ENCODE measurements at places on chromosomes 3 and 15.

DNA sequence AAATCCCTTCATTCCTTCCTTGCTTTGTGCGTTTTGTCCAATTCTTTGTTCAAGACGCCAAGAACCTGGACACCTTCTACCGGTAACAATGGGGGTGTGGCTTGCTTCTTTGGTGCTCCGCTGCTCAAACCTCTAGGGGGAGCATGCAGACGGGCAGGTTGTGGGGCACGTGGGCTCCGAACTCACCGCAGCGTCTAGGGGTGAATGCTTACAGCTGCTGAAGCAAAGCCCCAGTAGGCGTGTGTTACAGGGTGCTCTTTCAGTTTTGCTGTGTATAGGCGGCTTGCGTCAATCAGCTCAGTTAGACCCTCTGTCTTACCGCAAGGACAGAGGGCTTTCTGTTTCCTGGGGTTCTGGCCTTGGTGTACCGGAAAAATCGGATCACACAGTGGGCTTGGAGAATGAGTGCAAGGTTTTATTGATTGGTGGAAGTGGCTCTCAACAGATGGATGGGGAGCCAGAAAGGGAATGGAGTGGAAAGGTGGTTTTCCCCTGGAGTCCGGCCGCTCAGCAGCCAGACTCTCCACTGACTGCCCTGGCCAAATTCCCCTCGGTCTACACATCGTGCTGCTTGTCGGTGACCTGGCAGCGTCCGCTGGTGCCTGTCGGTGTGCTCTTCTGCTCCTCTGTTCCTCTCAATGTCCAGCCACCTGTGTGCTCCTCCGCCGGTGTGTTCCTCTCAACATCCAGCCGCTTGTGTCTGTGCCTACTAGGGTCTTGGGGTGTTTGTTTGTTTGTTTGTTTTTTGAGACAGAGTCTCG is 1.2 kb upstream of the LRRC34 start:
- peak; percentile 46 for DNase-seq

DNA sequence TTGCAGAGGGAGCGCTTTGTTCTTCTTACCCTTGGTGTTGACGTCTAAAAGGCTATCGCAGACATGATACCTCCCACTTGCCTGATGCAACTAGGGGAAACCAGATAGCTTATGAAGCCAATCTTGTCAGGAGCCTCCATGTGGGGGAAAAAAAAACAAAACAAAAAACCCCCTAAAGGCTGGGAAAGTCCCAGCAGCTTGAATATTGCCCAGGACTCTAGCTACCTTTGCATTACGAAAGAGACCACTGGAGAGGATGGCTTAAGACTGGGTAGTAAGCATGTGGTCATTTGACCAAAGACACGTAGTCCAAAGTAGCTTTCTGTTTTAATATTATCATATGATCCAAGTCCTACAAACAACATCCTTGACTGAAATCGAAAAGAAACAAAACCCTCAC is 120.7 kb upstream of the WNT5A start:
- DNase-seq = no peak

DNA sequence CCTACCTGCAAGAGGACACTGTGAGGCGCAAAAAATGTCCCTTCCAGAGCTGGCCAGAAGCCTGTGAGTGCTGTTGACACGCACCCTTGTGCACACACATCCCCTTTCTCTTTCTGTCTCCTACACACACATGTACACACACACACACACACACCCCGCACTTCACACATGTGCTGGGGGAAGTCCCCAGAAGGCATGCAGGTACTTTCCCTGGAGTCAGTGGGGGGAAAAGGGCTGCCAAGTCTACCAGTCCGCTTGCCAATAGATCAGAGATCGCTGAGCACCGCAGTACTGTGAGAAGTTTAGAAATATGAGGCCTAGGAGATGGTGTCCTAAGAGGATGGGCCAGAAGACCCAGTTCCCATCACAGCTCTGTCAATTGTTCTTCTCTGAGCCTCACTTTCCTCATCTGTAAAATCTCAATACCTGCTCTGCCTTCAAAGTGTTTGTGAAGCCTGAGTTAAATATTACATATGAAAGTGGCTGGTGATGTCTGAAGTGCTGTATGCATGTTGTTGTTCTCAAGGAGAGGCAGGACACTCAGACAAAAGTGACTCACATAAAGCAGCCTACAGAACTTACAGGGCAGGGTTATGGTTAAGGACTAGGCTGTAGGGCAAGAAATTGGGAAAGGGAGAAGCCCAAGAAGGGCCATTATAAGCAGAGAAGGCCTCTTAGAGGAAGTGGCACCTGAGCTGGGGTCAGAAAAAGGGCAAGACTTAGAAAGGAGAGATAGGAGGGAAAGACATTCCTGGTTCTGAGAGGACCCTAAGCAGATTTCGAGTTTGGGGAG is 6.8 kb downstream of the IL17RE start:
- no peak for DNase-seq

GRCh38 chr3:43169987-43170386 is 64.1 kb upstream of the POMGNT2 start:
- no peak for DNase-seq

- no peak for DNase-seq
Observed at GRCh38 chr3:178671791-178672190, 135.6 kb downstream of the KCNMB2 start.

GRCh38 chr3:53941184-53941583 is 49.5 kb upstream of the SELENOK start:
- no peak for DNase-seq

DNA sequence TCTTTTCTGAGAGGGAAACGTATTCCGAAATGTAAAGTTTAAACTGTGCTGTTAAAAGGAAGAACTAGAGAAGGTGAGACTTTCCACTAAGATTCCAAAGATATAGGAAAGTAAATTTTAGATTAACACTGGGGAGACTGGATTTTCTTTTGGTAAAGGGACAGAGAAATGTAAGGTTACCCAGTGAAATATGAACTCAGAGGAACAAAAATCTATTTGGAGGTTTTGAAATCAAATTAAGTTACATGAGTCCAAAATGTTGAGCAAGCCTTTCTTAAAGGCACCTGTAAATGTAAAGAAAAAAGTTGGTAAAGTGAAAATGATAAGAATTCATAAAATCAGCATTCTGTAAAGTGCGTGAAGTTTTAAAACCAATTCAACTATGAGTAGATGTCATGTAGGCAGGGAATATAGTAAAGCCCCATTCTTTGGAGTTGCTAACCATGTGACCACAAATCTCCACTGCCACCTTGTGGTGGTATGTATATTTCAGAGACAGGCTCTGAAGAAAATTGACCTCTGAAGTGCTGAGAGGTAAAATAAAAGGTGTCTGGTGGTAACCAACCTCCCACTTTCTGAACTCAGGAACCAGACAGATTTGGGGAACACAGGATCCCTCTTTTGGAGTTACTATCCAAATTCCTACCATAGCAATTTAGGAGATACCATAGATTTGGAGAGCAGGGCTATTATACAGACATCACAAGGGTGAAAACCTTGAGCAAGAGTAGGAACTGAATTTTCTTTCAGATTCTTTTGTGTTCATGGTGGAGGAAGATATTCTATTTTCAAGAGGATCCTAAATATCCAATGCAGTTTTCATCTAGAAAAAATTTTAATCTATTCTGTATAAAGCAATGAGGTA is 215.3 kb downstream of the ROBO2 start:
- peak; percentile 79 for DNase-seq

Data from NCI-H82 (cell line).